SJSA1 (cell line): ENCODE measurements at places on chromosomes 16 and 17. TPM values are rescaled to one million over a fixed set of nuclear protein-coding genes. Genes with fewer than 3 reads are reported as not detected.

GRCh38 chr16:82684256-82684655, 57.5 kb downstream of the CDH13 start:
- peaks cover 9% of the 10 kb centered on the region for H3K36me3 ChIP-seq
- H3K4me3 ChIP-seq, result no peak overlapping the region
- H3K27ac ChIP-seq, result no peak overlapping the region
- H3K4me1 ChIP-seq, result no peaks in the 10 kb centered on the region
- no peak for DNase-seq

- H3K4me1 ChIP-seq, result peaks cover 64% of the 10 kb centered on the region
- H3K27ac ChIP-seq, result peak overlapping the region; percentile 74
- H3K36me3 ChIP-seq, result peaks cover 27% of the 10 kb centered on the region
- peak; percentile 91 for DNase-seq
- H3K4me3 ChIP-seq, result no peak overlapping the region
- no peaks in the 10 kb centered on the region for H3K27me3 ChIP-seq
Observed at GRCh38 chr17:17710728-17711541, 29.7 kb downstream of the RAI1 start.

- H3K27ac ChIP-seq, result no peak overlapping the region
- no peaks in the 10 kb centered on the region for H3K27me3 ChIP-seq
- DNase-seq, result no peak
- H3K4me1 ChIP-seq, result no peaks in the 10 kb centered on the region
- no peak overlapping the region for H3K4me3 ChIP-seq
Observed at GRCh38 chr16:76183647-76184046, 93.6 kb upstream of the CNTNAP4 start.

- H3K4me3 ChIP-seq, result no peak overlapping the region
- peaks cover 48% of the 10 kb centered on the region for H3K36me3 ChIP-seq
- peaks cover 11% of the 10 kb centered on the region for H3K4me1 ChIP-seq
- H3K27ac ChIP-seq, result no peak overlapping the region
- no peaks in the 10 kb centered on the region for H3K27me3 ChIP-seq
Observed at GRCh38 chr17:81338274-81339190, 43.4 kb upstream of the SLC38A10 start.

DNA sequence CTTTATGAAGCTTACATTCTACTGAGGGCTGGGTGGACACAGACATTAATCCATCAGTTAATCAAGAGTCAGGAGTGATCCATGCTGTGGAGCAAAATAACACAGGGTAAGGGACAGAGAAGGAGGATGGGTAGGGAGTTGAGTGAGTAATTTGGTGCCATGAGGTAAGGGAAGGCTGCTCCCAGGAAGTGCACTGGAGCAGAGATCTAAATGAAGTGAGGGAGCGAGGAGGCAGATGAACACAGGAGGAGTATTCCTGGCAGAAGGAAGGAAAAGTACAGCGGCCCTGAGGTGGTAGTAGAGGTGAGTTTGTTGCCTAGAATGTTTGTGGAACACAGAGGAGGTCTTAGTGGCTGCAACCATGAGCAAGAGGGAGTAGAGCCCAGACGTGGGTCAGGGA, 34.8 kb downstream of the ASIC2 start:
- no peaks in the 10 kb centered on the region for H3K4me1 ChIP-seq
- H3K36me3 ChIP-seq, result no peaks in the 10 kb centered on the region
- no peaks in the 10 kb centered on the region for H3K27me3 ChIP-seq
- no peak overlapping the region for H3K4me3 ChIP-seq

DNA sequence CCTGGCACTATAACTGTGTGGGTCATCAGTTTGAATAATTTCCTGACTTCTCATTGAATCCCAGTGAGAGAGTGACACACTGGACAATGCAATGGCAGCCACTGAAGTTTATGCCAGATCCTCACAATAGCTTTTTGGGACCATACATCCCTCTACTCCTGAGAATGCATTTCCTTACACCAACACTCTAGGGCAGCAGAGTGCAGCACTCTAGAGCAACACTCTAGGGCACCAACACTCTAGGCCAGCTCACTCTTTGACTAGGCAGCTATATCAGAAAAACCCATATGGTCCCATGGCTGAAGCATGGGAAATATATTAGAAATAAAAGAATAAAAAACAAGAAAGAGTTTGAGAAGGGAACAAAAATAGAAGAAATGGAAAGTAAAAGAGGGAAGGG, 309.2 kb downstream of the MAP2K6 start:
- H3K36me3 ChIP-seq, result no peaks in the 10 kb centered on the region
- H3K27ac ChIP-seq, result no peak overlapping the region
- no peaks in the 10 kb centered on the region for H3K4me1 ChIP-seq
- DNase-seq, result peak; percentile 11
- no peaks in the 10 kb centered on the region for H3K27me3 ChIP-seq

GRCh38 chr17:60398227-60398959, 6.5 kb upstream of the USP32 start:
- H3K27ac ChIP-seq, result no peak overlapping the region
- DNase-seq, result no peak
- no peaks in the 10 kb centered on the region for H3K4me1 ChIP-seq
- no peak overlapping the region for H3K4me3 ChIP-seq
- no peaks in the 10 kb centered on the region for H3K36me3 ChIP-seq
- no peaks in the 10 kb centered on the region for H3K27me3 ChIP-seq

GRCh38 chr16:12395268-12395667, 408.4 kb downstream of the CPPED1 start:
- DNase-seq, result no peak
- H3K4me1 ChIP-seq, result no peaks in the 10 kb centered on the region
- H3K27me3 ChIP-seq, result no peaks in the 10 kb centered on the region

DNA sequence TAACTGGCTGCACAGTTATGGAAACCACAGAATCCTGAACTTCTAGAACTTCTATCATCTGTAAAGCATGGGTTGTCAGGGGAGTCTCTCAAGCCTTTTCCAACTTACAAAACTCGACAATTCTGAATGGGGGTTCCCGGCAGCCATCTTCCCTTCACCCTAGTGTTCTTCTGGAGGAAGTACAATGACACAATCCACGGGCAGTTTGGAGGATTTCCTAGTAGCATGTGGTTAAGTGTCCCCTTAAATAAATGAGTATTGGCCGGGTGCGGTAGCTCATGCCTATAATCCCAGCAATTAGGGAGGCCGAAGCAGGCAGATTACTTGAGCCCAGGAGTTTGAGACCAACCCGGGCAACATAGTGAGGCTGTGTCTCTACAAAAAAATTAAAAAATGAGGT, 2.1 kb downstream of the SLC16A6 start:
- H3K4me1 ChIP-seq, result peaks cover 20% of the 10 kb centered on the region
- DNase-seq, result no peak
- H3K27me3 ChIP-seq, result peaks cover 71% of the 10 kb centered on the region
- no peaks in the 10 kb centered on the region for H3K36me3 ChIP-seq
- H3K4me3 ChIP-seq, result no peak overlapping the region
- H3K27ac ChIP-seq, result no peak overlapping the region

DNA sequence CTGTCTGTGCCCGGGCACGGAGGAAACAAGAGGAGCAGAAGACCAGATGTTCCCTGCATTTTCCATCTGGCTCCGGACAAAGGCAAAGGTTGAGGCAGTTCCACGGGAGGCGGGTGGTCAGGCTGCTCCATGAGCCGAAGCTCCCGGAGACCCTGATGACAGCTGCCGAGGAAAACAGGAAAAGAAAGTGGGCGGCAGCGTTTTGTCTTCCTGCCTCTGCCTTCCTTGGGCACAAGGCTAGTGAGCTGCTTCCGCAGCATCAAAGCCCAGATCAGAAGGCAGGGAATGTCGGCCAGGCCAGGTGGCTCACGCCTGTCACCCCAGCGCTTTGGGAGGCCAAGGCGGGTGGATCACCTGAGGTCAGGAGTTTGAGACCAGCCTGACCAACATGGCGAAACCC, 16.2 kb downstream of the SLC43A2 start:
- no peak overlapping the region for H3K27ac ChIP-seq
- no peaks in the 10 kb centered on the region for H3K27me3 ChIP-seq
- no peak overlapping the region for H3K4me3 ChIP-seq
- peaks cover under 1% of the 10 kb centered on the region for H3K4me1 ChIP-seq
- H3K36me3 ChIP-seq, result no peaks in the 10 kb centered on the region
- DNase-seq, result no peak

DNA sequence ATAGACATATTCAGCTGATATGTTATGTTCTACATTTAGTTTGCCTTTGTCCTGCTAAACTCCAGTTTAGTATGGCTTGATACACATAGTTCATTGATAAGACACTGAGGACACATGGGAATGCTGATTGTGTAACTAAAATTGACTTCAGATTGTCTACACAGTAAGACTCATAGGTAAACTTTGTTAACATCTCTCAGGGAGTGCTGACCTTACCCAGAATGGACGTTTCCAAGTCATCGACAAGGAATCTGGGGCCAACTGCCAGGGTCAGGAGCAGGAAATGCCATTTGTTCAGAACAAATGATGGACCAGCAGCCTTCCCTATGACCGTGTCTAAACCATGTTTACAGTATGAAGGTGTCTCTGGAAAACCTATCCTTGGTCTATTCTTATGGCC, 58.7 kb downstream of the DYNLRB2 start:
- H3K4me1 ChIP-seq, result no peaks in the 10 kb centered on the region
- no peak overlapping the region for H3K4me3 ChIP-seq
- no peak overlapping the region for H3K27ac ChIP-seq

DNA sequence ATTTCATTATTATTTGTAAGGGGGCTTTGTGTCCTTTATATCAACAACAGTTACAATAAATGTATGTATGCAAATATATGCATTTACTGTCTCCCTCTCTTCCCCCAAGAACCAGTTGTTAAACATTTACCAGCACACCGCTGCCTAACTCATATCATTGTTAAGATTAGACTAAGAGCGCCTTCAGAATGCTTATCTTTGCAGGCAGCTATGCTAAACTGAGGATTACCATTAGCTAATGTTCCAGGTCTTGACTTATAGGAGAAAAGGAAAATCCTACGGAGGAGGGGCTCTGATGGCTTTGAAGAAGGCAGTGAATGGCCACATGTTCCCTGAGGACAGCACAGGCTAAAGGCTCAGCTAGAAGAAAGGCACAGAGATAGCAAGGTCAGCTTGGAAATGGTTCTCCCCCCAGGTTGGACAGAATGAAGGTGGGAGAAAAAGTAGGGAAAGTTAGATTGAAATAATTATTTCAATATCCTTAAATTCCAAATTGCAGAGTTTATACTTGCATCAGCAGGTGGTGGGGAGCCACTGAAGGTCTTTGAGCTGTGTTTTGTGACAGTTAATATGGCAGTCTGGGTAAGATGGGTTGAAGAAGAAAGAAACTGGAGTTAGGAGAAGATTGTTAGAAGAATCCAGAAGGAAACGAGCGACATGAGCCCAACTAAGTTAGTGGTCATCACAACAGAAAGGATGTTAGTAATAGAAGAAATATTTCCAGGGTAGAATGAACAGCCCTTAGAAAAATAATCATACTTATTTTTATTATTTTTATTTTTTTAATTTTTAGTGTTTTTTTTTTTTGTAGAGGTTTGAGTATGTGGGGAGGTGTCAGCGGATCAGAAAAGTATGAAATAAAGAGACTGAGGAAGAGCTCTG, 87.0 kb upstream of the MAF start:
- H3K36me3 ChIP-seq, result no peaks in the 10 kb centered on the region
- no peaks in the 10 kb centered on the region for H3K27me3 ChIP-seq
- H3K27ac ChIP-seq, result peak overlapping the region; percentile 73
- H3K4me1 ChIP-seq, result peaks cover 28% of the 10 kb centered on the region
- no peak for DNase-seq
- H3K4me3 ChIP-seq, result no peak overlapping the region

- peak overlapping the region; percentile 81 for H3K4me3 ChIP-seq
- peak; percentile 69 for DNase-seq
- peak overlapping the region; percentile 55 for H3K27ac ChIP-seq
- H3K36me3 ChIP-seq, result peaks cover 54% of the 10 kb centered on the region
Observed at GRCh38 chr17:73232587-73233373, 28.9 kb downstream of the CPSF4L start.

- H3K36me3 ChIP-seq, result no peaks in the 10 kb centered on the region
- no peaks in the 10 kb centered on the region for H3K4me1 ChIP-seq
- H3K4me3 ChIP-seq, result no peak overlapping the region
Observed at GRCh38 chr16:55252577-55252976, 71.4 kb upstream of the IRX6 start.

- peaks cover 6% of the 10 kb centered on the region for H3K4me1 ChIP-seq
- no peaks in the 10 kb centered on the region for H3K27me3 ChIP-seq
- H3K36me3 ChIP-seq, result no peaks in the 10 kb centered on the region
- no peak overlapping the region for H3K27ac ChIP-seq
- H3K4me3 ChIP-seq, result no peak overlapping the region
Observed at GRCh38 chr16:89837014-89837546, 8.8 kb downstream of the SPIRE2 start.

- H3K4me3 ChIP-seq, result no peak overlapping the region
- peaks cover 80% of the 10 kb centered on the region for H3K4me1 ChIP-seq
- H3K27me3 ChIP-seq, result no peaks in the 10 kb centered on the region
- H3K27ac ChIP-seq, result peak overlapping the region; percentile 95
- DNase-seq, result peak; percentile 74
- H3K36me3 ChIP-seq, result peaks cover 37% of the 10 kb centered on the region
Observed at GRCh38 chr16:86584726-86585721, 6.7 kb downstream of the FOXL1 start.

- no peak overlapping the region for H3K27ac ChIP-seq
- H3K4me1 ChIP-seq, result peaks cover 5% of the 10 kb centered on the region
- H3K27me3 ChIP-seq, result no peaks in the 10 kb centered on the region
- no peaks in the 10 kb centered on the region for H3K36me3 ChIP-seq
- no peak for DNase-seq
Observed at GRCh38 chr17:12743046-12743445, 46.3 kb upstream of the ARHGAP44 start.

DNA sequence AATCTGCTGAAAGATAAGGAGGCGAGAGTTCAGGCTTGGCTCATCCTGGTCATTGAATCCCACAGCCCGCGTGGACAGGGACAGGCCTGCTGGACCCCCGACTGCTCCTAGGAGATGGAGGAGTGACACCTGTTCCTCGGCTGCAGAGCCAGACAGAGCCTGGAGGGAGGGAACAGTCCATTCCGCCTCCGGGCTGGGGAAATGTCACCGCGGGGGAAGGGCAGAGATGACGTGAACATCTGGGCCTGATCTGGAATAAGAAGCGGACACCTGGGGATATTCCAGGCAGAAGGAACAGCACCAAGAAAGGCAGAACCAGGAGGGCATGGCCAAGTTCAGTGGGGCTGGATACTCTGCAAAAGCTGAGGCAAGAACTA, 1.5 kb downstream of the ZNF747 start:
- no peak overlapping the region for H3K27ac ChIP-seq
- no peaks in the 10 kb centered on the region for H3K27me3 ChIP-seq

GRCh38 chr16:74611721-74612120, 4.8 kb upstream of the GLG1 start:
- DNase-seq, result no peak
- H3K27ac ChIP-seq, result no peak overlapping the region
- H3K36me3 ChIP-seq, result peaks cover 1% of the 10 kb centered on the region; the same call in 1 of the 2 replicates
- no peak overlapping the region for H3K4me3 ChIP-seq
- no peaks in the 10 kb centered on the region for H3K27me3 ChIP-seq

GRCh38 chr16:87855852-87856715, 13.2 kb downstream of the SLC7A5 start:
- H3K36me3 ChIP-seq, result peaks cover 78% of the 10 kb centered on the region
- no peaks in the 10 kb centered on the region for H3K27me3 ChIP-seq
- H3K4me1 ChIP-seq, result peaks cover 94% of the 10 kb centered on the region

- no peaks in the 10 kb centered on the region for H3K36me3 ChIP-seq
- H3K27me3 ChIP-seq, result no peaks in the 10 kb centered on the region
- peaks cover 39% of the 10 kb centered on the region for H3K4me1 ChIP-seq
- DNase-seq, result no peak
- no peak overlapping the region for H3K4me3 ChIP-seq
Observed at GRCh38 chr17:18958611-18959010, 6.6 kb downstream of the SLC5A10 start.

Gene MTMR4
- total RNA-seq, result 20.3 and 40.2 TPM in 2 replicates

Gene EVI2B
- total RNA-seq, result 0.47 and 1.2 TPM in 2 replicates

Gene RPH3AL
- 2.5 and 3.1 TPM in 2 replicates for total RNA-seq

Gene WDR90
- total RNA-seq, result 12.1 and 31.9 TPM in 2 replicates

Gene KRTAP4-4
- total RNA-seq, result not detected in 2 replicates
